ENCODE measurements at places on chromosomes 16 and 17.
A peak's percentile ranks its signal among the peaks of the same experiment; 100 is the strongest.

DNA sequence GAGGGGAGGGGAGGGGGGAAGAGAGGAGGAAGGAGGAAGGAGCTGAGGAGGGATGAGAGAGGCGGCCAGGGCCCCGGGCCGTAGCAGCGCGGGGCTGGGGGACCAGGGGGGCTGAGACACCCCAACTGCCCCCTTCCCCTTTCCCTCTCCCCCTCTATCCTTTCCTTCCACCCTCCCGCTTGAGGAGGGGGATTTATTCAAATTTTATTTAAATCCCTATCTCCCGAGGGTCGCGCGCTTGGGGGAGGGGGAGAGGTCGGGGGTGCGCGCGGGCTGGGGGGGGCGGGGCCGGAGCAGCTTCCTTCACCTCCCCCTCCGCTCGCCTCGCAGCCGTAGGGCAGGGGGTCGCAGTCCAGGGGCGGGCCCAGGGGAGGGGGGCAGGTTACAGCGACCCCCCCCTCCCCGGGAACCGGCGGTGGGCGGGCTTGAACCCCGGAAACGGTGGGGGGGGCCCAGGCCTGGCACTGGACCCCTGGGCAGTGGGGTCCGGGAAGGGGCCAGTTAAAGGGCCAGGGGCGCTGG is at the start of gene FBXL19:
Gene FBXL19 (plus strand): TSS at position 19 of the 522 bp plus-strand sequence. CDS start 2,183 bp downstream, outside the sequence.
- DNase-seq = peak; percentile 86

GRCh38 chr16:86018487-86018886 is 119.5 kb downstream of the IRF8 start:
- peak; percentile 43 for DNase-seq

DNA sequence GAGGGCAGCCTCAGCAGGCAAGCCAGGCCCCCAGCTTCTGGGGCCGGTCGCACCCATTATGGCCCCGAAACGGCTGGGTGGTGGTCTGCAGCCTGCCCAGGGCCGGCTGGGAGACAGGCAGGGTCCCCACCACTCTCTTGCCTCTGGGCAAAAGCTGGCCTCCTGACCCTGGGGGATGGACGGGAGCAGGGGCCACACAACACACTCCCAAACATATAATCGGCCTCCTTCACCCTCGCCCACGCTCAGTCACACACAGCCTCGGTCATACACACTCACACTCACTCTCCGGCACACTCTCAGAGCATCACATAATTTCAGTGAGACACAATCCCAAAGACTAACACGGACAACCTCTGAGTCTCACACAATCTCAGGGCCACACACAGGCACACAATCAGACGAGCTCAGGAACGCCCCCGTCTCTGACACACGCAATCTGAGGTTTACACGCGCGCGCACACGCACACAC is 589 bp downstream of the PEMT start:
- DNase-seq = no peak

- no peak for DNase-seq
Observed at GRCh38 chr17:14701886-14702285, 401.0 kb downstream of the HS3ST3B1 start.

DNA sequence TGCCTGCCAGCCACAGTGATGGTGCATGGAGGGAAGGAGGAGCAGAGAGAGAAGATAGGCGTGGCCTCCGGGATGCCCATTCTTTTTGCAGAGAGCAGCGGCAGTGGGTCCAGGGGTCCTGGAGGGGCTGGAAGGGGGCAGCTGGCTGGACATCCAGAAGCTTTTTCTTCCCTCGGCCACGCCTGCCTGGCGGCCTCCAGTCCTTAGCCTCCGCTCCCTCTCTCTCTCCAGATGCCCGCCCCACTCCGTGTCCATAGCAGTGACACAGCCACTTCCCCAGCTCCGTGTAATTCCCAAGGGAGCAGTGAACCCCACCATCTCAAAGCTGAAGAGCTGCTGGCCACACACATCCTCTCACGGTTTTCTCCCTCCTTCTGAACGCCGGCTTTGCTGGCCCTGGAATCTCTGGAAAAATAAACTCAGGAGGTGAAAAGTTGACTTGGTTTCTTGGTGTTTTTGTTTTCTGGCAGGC is 26.3 kb upstream of the CDC42EP4 start:
- DNase-seq = no peak

Measured in ecto neural progenitor cell (in vitro differentiated cells).